ENCODE measurements at places on chromosomes 5 and 9. TPM values are rescaled to one million over a fixed set of nuclear protein-coding genes. Genes with fewer than 3 reads are reported as not detected.

DNA sequence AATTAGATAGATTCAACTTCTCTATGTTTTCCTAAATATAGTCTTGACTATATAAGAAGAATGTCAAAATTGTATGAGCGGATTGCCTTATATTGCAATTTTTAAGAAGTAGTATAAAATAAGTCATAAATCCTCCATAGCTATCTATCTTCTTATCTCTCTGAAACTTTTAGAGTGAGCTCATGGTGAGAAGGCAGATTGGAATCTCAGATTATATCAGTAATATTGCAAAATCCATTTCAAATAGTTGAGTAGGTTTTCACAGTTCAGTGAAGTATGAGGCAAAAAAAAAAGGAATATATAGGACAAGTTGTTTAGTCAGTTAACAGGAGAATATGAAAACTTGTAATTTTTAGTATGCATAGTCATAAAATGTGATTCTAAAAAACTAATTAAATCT, 156.4 kb downstream of the FAM174A start:
- no peak overlapping the region for H3K27ac ChIP-seq
- no peak for DNase-seq
- H3K36me3 ChIP-seq = no peaks in the 10 kb centered on the region
- H3K4me1 ChIP-seq = no peaks in the 10 kb centered on the region

DNA sequence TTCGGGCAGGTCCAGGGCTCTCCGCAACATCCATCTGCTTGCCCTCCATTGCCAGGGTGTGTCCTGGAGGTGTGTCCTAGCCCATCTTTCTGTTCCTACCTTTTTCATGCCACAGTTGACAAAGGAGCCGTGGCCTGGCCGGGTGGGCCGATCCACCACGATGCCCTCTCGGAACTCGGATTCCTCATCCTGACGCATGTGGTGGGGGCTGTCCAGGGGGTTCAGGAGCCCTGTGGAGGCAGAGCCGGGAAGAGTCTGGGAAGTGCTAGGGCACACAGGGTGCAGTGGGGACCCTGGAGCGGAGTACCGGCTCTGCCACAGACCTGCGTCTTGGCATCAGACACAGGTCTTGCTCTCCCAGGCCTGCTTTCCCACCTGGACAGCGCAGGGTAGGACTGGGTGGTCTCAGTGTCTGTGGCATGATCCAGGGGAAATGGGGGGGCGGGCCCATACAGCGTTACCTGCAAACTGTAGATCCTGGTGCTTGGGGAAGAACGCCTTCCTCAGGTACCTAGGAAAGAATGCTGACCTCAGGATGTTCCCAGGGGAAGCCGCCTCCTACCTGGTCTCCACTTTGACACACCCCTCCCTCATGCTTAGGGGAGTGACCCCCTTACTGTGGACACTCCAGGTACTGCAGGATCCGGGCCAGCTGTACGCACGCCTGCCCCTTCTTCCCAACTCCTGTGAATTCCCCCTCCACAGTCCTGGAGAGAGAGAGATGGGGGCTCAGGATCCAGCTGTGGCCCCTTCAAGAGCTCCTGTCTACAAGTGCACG, 3.5 kb downstream of the SPOUT1 start:
- no peaks in the 10 kb centered on the region for H3K4me1 ChIP-seq
- H3K27ac ChIP-seq = no peak overlapping the region
- no peak for DNase-seq
- H3K36me3 ChIP-seq = peaks cover 36% of the 10 kb centered on the region

- no peaks in the 10 kb centered on the region for H3K27me3 ChIP-seq
- H3K4me1 ChIP-seq = no peaks in the 10 kb centered on the region
- H3K27ac ChIP-seq = peak overlapping the region; percentile 56
- no peak overlapping the region for H3K4me3 ChIP-seq
Measured at GRCh38 chr9:127628758-127629467, 16.8 kb downstream of the STXBP1 start.

DNA sequence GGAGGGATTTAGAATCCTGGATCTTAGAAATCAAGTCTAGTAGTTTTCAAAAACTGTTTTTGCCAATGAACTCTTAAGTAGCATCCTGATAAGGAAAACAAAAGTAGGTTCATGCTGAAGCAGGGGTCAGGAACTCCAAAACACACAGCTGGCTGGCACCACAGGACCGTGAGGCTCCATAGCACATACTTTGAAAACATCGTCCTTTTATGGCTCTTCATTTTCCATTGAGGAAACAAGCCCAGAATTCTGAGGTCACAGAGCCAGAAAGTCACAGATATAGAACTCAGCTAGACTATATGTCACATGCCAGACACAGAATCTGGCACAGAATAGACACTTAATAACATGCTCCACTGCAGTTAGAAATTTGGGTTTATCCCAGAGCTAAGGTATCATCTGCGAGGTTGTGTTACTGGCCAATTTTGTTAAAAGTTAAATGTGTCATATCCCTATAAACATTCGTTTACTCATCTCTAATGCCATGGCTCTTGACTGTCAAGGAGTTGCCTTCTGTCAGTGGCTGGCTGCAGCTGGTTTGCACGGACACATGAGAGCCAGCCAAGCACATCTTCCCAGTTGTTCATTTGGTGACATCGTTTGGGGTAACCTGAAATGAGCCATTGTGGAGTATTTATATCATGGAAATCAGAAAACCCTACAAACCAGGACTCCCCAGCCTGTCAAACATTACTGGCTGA, 58.8 kb downstream of the FAM78A start:
- H3K27ac ChIP-seq = peak overlapping the region; percentile 23
- H3K36me3 ChIP-seq = peaks cover 7% of the 10 kb centered on the region
- no peak for DNase-seq
- H3K27me3 ChIP-seq = no peaks in the 10 kb centered on the region

- H3K27me3 ChIP-seq = no peaks in the 10 kb centered on the region
- H3K27ac ChIP-seq = no peak overlapping the region
- DNase-seq = no peak
Measured at GRCh38 chr5:38830521-38831051, 15.2 kb upstream of the OSMR start.

The PTPDC1 gene
- total RNA-seq = 10.2 TPM
